ENCODE measurements at places on chromosomes 2 and 18. TPM values are rescaled to one million over a fixed set of nuclear protein-coding genes. Genes with fewer than 3 reads are reported as not detected.
A peak's percentile ranks its signal among the peaks of the same experiment; 100 is the strongest.

DNA sequence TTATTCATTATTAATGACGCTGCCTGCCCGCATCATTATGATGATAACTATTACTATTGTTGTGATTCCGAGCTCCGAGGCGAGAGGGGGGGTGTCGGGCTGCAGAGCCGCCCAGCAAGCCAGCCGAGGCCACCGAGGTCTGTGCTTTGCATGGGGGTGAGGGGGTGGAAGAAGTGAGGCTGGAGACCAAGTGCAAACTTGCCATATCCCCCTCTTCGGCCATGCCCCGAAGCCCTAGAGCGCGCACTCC, 3.6 kb downstream of the BCL11A start:
- H3K4me3 ChIP-seq, result peak overlapping the region; percentile 83
- no peak for DNase-seq
- H3K4me1 ChIP-seq, result no peaks in the 10 kb centered on the region

Gene ITGB6
- 7.6 TPM for total RNA-seq

Gene DYSF
- total RNA-seq, result 140 TPM

DNA sequence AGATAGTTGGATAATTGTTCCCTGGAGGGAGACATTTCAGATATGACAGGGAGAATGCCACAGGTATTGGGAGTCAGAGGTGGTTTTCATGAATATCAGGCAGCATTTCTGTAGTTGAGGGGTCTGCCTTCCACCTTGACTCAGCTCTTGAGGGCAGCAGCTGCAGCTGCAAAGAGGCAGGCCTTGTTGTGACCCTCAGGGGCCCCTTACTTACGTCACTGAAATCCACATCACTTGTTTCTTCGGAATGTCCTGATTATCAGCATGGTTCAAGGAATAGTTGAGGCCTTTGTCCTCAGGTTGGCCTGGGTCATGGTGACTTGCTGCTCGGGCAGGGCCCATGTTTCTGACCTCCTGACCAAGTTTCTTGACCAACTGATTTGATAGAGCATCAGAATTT, 46.9 kb downstream of the TMEM17 start:
- H3K4me1 ChIP-seq, result peaks cover 9% of the 10 kb centered on the region
- H3K27me3 ChIP-seq, result no peaks in the 10 kb centered on the region
- H3K36me3 ChIP-seq, result no peaks in the 10 kb centered on the region
- no peak overlapping the region for H3K4me3 ChIP-seq

Gene RGPD4
- total RNA-seq, result not detected

DNA sequence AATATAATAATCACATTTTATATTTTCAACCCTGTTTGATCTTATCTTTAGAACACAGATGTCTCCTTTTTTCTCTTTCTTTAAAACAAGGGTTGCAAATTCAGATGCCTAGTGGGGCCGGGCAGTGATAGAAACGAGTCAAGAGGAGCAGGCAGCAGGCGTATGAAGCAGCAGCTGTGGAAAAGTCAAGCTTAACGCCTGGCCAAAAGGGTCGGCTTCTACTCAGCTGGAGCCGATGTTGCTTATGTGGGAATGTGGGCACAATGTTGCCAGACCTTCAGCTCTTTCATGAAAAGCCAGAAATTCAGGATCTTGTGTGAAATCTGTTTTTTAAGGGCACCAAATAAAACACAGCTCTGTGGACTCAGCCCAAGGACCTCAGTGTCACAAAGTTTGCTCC, 642.7 kb downstream of the ARHGAP15 start:
- no peaks in the 10 kb centered on the region for H3K27me3 ChIP-seq
- H3K4me3 ChIP-seq, result no peak overlapping the region
- no peak for DNase-seq
- H3K4me1 ChIP-seq, result no peaks in the 10 kb centered on the region
- H3K36me3 ChIP-seq, result no peaks in the 10 kb centered on the region

- no peak overlapping the region for H3K4me3 ChIP-seq
- DNase-seq, result no peak
- peaks cover 4% of the 10 kb centered on the region for H3K4me1 ChIP-seq
- no peaks in the 10 kb centered on the region for H3K27me3 ChIP-seq
- no peak overlapping the region for H3K27ac ChIP-seq
Observed at GRCh38 chr2:20106746-20107145, 55.3 kb upstream of the LAPTM4A start.

Gene PLB1
- 1.9 TPM for total RNA-seq

DNA sequence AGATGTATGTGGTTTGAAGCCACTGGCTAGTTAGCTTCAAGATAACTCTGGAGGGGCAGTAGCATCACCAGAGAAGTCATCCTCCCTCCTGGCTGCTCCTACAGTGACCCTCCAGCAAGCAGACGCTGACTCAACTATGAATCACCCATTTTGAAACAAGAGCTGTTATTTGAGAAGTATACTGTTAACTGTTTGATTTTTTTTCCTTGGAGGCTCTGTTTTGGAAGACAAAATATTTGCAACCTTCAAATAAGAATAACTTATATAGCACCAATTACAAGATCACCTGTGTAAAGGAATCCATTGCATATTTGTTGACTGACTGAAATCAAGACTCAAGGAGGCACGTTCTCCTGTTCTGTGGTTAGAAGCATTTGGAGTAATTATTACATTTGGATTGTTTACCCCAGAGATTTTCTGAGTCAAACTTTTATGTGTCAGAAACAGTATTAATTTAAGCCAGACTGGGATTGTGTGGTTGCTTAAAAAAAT, 313.8 kb downstream of the MTX2 start:
- H3K4me1 ChIP-seq, result peaks cover 25% of the 10 kb centered on the region
- peak; percentile 98 for DNase-seq
- H3K27ac ChIP-seq, result peak overlapping the region; percentile 90
- no peaks in the 10 kb centered on the region for H3K27me3 ChIP-seq

Gene VIL1
- total RNA-seq, result not detected

Gene POLE4
- total RNA-seq, result 57.2 TPM

Gene IL1A
- 0.43 TPM for total RNA-seq

Gene TUBB8B
- total RNA-seq, result not detected

GRCh38 chr2:73962798-73963197, 21.9 kb upstream of the TET3 start:
- H3K36me3 ChIP-seq, result peaks cover 15% of the 10 kb centered on the region
- H3K4me3 ChIP-seq, result no peak overlapping the region
- no peak overlapping the region for H3K27ac ChIP-seq
- DNase-seq, result no peak

DNA sequence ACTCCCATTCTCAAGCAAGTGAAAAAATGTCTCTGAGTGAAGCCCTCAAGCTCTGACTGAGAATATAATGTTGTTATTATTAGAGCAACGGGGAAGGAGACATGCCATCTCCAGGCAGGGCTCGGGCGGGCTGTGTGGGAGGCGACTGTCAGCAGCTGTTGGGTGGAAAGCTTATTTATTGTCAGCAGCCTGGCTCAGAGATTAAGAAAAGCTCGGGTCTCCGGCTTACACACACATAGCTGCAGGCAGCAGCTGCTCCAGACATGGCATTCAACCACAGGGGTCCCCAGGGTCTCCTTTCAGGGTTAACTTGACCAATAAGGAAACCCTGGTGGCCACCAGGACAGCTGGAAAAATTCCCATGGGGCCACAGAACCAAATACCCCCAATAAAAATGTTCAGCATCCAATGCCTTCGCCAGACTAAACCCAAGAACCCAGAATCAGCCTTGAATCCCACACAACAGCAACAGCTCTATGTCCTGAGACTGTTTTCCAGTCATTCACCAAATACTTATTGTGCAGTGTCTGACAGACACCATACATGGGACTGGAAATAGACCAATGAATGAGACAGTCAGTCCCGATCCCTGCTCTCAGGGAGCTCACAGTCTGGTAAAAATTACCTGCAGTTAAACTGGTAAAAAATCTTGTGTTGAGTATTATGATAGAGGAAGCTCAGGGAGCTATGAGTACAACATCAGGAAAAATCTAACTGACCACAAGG, 70.5 kb upstream of the RTN4 start:
- H3K4me3 ChIP-seq, result no peak overlapping the region
- peaks cover 14% of the 10 kb centered on the region for H3K4me1 ChIP-seq
- H3K27me3 ChIP-seq, result no peaks in the 10 kb centered on the region
- H3K27ac ChIP-seq, result no peak overlapping the region
- DNase-seq, result peak; percentile 47

Gene GKN1
- total RNA-seq, result not detected

DNA sequence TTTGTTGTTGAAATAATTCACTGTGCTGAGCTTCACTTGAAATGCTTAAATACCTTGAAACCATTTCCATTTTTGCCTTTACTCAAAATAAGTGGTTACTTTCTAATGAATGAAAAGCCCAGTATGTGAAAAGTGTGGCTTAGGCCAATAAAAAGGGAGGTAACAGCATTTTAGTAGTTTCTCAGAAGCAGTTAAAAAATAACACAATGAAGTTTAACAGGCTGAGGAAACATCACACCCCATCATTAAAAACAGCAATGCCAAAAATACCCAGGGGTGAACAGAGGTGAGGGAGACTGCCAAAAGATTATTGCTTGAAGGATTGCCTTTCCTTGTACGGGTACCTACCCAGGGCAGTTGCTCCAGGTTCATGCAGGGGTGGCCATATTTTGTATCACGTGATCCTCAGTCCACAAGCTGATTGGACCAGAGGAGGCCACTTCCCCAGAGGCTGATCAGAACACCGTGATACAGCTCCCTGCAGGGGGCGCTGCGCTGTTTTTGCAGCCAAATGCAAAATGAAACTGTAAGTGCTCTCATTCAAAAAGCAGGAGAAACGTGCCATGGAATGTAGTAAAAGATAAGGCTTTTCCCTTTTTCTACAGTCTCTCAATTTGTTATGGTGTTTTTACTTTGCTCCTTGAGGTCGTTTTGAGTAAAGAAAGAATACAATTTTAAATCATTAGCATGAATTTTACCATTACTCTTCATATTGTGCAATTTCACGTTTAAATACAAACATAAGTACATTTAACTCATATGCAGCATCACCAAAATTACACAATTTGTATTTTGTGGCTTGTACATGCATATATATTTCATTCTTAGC, 70.2 kb upstream of the SH3BP4 start:
- no peaks in the 10 kb centered on the region for H3K27me3 ChIP-seq
- H3K4me1 ChIP-seq, result peaks cover 20% of the 10 kb centered on the region
- DNase-seq, result peak; percentile 85
- H3K4me3 ChIP-seq, result peak overlapping the region; percentile 1
- H3K27ac ChIP-seq, result peak overlapping the region; percentile 94

All from astrocyte (in vitro differentiated cells and primary cell).